ENCODE measurements at places on chromosomes 7 and 10.

- DNase-seq: no peak
Measured at GRCh38 chr7:126723966-126724544, 528.7 kb downstream of the GRM8 start.

- DNase-seq: no peak
Measured at GRCh38 chr7:106839511-106839910, 25.6 kb upstream of the PIK3CG start.

DNA sequence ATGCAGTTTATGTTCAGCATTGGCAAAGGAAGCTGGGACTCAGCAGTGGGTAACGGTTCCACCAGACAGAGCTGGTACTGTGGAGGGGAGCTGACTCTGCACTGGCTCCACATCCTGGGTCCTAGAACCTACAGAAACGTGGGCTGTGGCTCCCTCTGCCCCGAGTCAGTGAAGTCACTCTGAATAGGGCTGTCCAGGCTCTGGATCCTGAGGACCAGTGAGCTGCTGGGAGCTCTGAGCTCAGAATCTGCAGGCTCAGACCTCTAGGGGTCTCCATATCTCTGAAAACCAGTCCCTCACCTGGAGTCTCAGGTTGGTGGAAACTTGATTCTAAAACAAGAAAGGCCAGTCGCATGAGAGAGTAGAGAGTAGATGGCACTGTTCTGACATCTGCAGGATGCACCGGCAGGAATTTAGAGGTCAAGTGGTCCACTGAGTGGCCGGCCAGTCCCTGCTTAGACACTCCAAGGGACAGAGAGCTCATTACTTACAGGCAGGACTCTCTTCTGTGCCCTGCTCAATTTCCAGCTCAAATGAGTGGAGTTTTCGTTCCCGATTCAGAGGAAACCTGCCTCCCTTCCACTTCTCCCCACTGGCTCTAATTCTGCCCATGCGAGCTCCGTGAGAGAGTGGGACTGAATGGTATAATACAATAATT, 18.6 kb downstream of the NPFFR1 start:
- DNase-seq: no peak

DNA sequence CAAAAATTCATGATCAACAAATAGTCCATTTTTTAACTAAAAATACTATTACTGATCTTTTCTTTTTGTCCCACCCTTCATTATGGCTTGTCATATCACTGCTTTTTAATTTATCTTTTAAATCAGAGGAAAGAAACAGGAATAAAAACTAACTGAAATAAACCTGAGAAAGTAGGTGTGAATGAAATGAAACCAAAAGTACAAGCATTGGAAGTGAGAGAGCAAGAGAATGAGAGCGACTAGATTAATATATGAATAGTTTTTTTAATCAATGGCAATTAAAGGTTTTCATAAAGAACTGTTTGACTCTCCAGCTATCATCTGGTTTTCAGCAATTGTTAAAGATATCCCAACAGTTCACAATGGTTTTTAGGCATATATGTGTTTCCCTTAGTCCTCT, 137.8 kb downstream of the SPAG6 start:
- DNase-seq: no peak

DNA sequence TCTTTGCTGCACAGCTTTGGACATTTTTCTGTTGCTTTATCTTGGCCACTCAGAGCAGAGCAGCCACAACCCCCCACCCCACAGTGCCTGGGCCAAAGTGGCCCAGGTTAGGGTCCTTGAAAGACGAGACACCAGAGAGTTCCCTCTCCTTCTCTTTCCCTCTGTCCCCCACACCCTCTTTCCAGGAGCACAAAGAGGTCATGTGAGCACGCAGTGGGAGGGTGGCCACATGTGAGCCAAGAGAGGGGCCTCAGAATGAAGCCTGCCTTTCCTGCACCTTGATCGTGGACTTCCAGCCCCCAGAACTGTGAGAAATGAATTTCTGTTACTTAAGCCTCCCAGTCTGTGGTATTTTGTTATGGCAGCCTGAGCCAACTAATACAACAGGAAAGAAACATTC, 14.6 kb upstream of the MSMB start:
- no peak for DNase-seq

- DNase-seq: no peak
Measured at GRCh38 chr10:95196046-95196445, 2.0 kb downstream of the ACSM6 start.

- DNase-seq: no peak
Measured at GRCh38 chr10:93420091-93420490, 62.0 kb downstream of the MYOF start.

GRCh38 chr10:125774581-125775191, 935 bp downstream of the MMP21 start:
- no peak for DNase-seq

GRCh38 chr7:226281-226895, 34.0 kb downstream of the FAM20C start:
- no peak for DNase-seq

- no peak for DNase-seq
Measured at GRCh38 chr7:25831062-25831691, 320.8 kb upstream of the NFE2L3 start.

GRCh38 chr10:47184724-47185330, 115.2 kb upstream of the GDF10 start:
- no peak for DNase-seq

- DNase-seq: no peak
Measured at GRCh38 chr10:31749301-31749700, 179.3 kb downstream of the ARHGAP12 start.

DNA sequence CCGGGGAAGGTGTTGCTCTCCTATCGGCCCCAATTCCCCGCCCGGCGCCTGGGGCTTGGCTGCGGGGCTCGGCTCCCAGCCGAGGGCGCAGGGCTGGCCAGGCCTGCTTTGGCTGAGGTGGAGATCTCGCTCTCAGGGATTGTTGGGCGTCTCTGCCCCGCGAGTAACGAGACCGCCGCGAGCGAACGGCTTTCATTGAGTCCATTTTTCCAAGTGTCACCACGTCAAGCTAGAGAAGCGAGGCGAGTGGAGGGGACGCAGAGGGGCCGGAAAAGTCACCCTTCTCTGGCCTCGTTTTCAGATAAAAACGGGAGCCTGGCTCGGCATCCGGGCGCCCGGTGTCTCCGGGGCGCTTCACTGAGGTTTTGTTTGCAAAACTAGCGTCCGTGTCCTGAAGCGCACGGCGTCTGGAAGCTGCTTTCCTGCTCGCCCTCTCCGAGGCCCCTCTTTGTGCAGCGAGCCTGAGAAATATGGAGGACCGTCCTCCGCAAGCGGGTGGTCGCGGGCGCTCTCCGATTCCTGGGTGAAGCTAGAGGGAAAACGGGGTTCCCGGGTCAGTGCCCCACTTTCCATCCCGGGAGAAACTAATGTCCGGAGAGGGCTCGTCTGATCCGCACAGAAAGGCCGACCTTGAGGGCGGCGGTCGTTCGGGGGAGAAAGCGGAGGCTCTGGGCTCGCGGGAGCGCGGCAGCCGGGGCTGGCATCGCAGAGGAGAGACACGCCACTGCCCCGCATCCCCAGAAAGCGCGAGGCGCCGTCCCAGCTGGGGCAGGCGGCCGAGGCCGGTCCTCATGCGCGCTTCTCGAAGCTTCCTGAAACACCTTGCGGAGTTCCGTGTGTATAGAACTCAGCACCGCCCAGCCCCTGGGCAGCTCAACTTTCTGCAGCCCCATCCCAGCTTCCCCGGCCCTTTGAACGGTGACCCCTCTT, 3.5 kb upstream of the EN2 start:
- DNase-seq: no peak

GRCh38 chr10:34343764-34344163, 471.3 kb downstream of the PARD3 start:
- no peak for DNase-seq

DNA sequence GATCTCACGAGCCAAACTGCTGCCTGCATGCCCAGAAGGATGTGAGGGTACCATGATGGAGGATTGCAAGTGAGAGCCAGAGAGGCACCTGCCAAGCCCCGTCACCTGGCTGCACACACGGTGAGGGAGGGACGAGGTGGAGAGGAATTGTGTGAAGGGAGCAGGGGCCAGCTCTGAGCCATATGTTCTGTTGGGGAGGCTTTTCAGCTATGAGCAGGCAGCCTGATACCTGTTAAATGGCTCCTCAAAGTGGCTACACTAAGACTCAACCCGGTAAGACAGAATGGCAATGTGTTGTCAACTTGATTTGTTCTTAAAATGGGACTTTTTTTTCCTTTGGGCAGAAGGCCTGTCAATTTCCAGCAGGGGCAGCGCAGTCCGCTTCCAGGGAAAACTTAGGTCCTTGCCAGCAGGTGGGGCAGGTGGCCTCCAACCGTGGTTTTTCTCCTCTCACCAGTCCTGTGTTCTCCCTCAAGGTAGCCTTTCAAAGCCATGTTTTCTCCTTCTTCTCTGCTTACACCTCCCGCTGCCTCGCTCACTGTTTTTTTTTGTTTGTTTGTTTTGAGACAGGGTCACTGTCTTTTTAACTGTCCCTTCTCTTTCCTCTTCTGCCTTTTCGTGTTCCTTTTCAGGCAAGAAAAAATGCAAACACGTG, 57.7 kb upstream of the ZNRF2 start:
- no peak for DNase-seq

DNA sequence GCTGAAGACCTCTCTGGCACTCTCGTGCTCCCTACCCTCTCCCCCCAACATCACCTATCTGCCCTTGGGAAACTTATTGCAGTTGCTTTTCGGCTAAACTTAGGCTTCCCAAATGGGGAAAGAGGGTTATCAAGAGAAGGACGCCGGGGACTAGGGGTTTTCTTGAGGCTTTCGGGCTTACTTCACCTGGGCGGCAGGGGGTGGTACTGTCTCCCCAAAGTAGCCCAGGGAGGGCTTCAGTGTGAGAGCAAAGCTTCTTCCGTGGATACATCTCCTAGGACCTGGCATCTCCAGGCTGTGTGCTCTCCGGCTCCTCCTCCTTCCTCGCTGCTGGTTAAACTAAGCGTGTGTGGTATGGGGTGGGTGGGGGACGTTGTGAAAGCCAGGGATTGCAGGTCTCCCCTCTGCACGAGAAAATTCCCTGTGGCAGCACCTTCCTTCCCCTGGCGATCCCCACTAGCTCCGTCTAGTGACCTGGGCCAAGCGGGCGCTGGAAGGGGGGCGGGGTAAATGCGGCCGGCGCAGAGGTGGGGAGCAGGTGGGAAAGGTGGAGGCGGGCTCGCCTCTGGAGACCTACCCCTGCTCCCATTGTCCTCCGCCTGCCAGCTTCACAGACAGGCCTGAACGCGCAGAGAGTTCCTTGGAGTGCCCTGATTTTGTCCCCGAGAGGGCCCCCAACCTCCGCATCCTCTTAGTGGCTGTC, 1.1 kb downstream of the PLXDC2 start:
- DNase-seq: no peak

- no peak for DNase-seq
Measured at GRCh38 chr7:131623154-131623553, 66.7 kb upstream of the PODXL start.

- DNase-seq: no peak
Measured at GRCh38 chr7:141071260-141071854, 2.5 kb upstream of the TMEM178B start.

- no peak for DNase-seq
Measured at GRCh38 chr7:119482209-119482608, 790.8 kb upstream of the KCND2 start.

GRCh38 chr7:87628780-87629569, 777 bp downstream of the RUNDC3B start:
- DNase-seq: no peak

DNA sequence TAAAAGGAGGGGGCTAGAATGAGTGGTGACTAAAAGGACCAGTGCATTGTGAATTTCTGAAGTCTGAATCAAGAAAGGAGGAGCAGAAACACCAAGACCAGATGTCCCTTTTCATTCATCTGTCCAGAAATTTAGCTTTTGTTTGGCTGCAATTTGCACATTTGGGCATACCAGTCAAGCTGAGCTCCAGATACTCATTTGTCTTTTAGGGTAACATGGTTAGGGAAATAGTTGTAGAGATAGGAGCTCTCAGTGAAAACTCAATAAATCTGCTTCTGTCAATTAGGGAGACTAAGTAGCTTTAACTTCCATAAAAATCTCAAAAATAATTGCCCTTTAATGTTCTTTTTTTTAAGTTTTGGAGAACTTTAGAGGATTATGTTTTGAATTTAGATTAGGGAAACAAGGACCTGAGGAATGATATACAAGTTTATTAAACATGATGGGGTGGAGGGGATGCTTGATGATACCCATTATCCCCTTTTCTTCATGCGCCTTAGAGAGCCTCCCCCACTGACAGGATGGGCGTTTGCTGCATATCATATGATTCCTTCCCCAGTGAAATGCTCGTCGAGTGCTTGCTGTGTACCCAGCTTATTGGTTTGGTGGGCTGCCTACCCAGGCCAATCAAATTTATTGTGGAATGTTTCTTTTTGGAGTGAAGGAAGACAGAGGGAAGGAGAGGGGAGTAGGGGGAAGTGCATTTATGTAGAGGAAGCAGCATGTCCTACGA, 50.7 kb upstream of the RPA3 start:
- DNase-seq: no peak

GRCh38 chr10:3357737-3358136, 185.2 kb upstream of the PITRM1 start:
- DNase-seq: no peak

- DNase-seq: no peak
Measured at GRCh38 chr10:74072503-74072902, 74.6 kb downstream of the VCL start.

- no peak for DNase-seq
Measured at GRCh38 chr10:73781548-73781878, 335 bp upstream of the CHCHD1 start.

DNA sequence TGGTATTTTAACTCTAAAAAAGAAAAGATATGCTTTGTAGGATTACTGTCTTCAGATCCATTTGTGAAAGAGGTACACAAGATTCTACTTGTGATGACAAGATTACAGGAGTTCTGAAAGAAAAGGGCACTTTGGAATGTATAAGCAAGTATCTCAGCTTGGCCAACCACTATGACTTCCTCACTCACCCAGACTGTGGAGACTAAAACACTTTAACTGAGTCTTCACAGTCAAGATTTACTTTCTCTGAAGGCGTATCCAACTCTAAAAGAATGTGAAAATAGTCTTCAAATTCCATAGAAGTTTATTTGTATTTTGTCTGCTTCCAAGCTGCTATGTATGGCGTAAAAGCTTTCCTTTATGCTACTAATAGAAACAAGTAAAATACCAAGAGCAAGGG, 76.1 kb upstream of the SRRM3 start:
- DNase-seq: no peak

DNA sequence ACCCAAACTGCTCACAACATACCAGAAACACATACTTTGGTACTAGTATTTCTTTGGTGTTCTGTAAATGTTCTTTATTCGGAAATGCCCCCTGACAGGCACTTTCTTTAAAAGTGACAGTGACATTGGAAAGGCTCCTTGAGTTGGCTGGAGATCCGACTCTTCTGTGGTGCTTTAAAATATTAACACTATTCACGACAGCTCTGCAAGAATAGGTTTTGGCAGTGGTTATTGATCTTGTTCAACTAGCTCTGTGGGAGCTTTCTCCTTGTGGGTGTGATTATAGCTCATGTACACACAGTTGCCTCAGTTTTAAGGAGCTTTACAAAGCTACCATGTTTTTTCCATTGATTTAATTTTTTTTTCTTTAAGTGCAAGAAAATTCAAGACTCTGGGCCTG, 30.3 kb upstream of the SLC39A12 start:
- DNase-seq: no peak

GRCh38 chr7:124752310-124752709, 13.3 kb downstream of the GPR37 start:
- no peak for DNase-seq

- no peak for DNase-seq
Measured at GRCh38 chr7:47941136-47941844, 7.0 kb downstream of the PKD1L1 start.

All from activated CD8-positive, alpha-beta memory T cell treated with anti-CD3 and anti-CD28 coated beads for 1 hour (primary cell).